Cortex of kidney (tissue), 1 donor: ENCODE measurements at places on chromosomes 7 and 10.

- DNase-seq = no peak
Measured at GRCh38 chr10:7491949-7492659, 81.3 kb upstream of the SFMBT2 start.

DNA sequence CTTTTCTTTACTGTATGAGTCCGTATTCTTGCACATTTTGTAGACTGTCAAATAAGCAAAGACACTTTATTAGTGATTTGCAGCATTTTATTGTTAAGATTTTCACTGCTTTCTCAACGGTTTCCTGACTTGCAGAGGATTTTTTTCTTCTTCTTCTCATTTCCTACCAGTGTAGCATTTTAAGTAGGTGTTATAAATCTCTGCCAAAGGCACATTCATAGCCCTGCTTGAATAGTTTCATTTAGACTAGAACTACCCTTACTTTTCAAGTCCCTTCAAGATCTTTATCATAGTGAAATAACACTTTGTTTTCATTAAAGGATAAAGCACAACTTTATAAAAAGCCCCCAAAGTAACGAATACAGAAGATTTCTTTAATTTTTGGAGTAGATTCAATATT is 271.4 kb downstream of the TSPAN12 start:
- DNase-seq = no peak

- no peak for DNase-seq
Measured at GRCh38 chr10:25280573-25280972, 105.8 kb downstream of the GPR158 start.

DNA sequence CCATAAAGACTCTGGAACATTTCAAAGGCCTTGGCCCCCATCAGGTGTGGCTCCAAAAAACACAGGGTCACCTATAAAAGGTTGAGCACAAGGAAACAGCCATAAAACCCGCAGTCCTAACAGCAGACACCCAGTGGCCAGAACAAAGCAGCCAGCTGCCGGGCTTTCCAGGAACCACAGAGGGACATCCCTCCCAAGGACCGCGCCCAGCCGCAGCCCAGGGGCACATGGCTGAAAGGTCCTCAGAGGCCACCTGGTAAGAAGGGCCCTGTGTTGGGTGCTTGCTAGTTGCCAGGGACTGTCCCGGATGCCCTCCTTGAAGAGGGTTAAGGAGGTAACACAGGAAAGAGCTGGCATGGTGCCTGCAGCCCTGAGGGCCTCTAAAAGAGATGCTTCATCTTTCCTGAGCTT is 32.7 kb downstream of the KCNMA1 start:
- no peak for DNase-seq

DNA sequence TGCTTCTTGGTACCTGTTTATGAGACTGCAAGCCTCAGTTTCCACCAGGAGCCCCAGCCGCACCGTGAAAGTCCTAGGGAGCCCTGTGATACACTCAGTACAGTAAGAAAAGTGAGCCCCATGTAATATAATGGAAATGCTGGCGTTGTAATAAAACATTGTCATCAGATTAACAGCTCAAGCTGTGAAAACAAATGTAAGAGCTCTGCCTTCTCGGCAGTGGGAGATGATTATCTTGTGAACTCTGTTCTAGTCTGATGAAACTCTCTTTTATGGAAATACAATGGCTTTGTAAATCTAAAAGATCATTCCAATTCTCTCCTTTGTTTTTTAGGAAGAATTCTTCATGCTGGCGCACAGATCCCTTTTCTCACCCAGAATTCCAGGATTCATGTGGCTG is 299.9 kb downstream of the ABCA13 start:
- no peak for DNase-seq

- DNase-seq = no peak
Measured at GRCh38 chr7:8386926-8387550, 46.4 kb upstream of the NXPH1 start.

- DNase-seq = no peak
Measured at GRCh38 chr10:62377026-62377415, 2.9 kb downstream of the ZNF365 start.

DNA sequence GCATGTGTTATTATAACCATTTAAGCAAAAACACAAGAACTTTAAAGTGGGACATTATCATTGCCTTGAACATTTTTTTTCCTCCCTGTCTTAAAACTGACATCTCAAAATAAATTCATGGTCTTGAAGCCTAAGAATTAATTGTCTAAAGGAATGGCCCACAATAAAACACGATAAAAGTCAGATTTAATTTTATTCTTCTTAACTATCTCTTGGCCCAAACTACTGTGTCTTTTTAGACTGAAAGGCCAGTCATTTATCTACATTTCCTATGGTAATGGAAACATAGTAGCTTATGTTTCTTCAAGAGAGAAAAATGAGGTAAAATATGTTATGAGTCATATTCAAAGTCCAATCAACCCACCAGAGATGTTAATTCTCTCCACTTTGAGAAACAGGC is 24.4 kb upstream of the ETV1 start:
- no peak for DNase-seq

- no peak for DNase-seq
Measured at GRCh38 chr7:127893547-127893946, 137.7 kb downstream of the LRRC4 start.

DNA sequence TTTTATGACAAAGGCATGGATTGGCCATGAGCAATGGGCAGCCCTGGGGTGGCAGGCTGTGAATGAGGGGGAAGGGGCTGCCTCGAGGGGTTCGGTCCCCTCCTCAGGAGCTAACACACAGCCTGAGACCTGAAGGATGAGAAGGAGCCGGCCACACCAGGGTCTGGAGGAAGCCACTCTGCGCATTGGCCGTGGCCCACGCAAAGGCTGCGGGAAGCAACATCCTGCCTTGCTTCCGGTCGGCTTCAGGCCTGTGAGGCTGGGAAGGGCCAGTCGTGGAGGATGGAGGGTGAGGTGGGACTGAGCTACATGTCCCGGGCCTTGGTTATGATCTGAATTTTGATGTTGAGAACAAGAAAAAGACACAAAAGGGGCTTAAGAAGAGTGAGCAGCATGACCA is 49.4 kb downstream of the RGS10 start:
- no peak for DNase-seq

DNA sequence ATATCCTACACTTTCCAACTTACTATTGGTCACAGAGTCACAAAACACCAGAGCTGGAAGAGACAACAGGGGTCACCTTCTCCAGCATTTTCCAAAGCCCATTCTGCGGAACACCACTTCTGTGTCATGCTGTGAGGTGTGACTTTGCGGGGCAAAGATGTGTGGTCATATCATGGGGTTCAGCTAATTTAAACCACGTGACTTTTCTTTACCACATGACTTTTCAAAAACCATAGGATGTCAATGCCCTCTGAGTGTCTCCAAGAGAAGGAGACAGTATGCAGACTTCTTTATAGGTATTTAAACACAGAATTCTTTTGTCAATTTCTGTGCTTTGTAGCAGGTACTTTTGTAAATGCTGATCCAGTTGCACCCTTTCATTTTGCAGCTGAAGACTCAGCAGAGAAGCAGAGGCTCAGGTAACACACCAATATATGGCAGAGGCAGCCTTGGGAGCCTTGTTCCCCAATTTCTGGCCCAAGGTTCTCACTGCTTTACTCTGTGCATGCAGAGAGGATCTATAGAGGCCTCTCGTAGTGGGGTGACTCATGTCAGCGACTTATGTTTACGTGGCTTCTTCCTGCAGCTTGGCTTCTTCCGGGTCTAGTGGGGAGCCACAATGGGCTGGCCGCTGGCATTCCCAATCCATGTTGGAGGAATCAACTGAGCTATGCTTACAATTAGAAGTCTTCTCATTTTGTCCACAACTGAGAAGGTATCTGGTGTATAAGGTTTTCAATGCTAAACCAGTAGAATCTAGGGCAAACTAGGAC is 104.0 kb upstream of the RHOBTB1 start:
- DNase-seq = no peak

DNA sequence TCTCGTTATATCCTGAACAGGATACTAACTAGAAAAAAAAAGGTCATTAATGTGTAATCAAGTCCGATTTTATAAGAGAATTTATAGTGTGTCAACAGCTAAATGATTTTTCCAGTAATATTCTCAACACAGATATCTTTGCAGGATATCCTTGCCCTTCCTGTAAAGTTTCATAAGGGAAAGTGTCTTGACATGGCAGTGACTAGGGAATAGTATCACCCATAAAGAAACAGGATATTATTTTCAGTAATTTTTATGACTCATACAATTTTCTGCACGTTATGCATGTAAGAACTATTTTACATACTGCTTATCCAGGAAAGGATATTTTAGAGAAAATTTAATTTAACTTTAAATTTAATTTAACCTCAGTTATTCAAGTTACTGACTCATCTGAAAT is 19.5 kb upstream of the PNLIP start:
- no peak for DNase-seq

- no peak for DNase-seq
Measured at GRCh38 chr10:70448236-70448635, 6.8 kb upstream of the NODAL start.

DNA sequence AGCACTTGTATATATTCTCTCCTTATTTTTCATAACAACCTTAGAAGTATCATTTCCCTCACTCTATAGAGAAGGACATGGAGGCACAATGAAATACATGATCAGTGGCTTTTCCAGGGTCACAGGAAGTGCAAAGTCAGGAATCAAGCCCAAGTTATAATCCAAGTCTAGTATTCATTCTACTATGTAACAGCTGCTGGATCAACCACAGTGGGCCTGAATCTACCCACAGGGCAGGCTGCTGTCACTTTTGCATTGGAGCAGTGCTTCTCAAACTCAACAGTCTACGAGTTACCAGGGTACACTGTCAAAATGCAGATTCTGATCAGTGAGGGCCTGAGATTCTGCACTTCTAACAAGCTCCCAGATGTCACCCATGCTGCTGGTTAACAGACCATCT is 18.3 kb downstream of the ZDHHC16 start:
- DNase-seq = no peak

DNA sequence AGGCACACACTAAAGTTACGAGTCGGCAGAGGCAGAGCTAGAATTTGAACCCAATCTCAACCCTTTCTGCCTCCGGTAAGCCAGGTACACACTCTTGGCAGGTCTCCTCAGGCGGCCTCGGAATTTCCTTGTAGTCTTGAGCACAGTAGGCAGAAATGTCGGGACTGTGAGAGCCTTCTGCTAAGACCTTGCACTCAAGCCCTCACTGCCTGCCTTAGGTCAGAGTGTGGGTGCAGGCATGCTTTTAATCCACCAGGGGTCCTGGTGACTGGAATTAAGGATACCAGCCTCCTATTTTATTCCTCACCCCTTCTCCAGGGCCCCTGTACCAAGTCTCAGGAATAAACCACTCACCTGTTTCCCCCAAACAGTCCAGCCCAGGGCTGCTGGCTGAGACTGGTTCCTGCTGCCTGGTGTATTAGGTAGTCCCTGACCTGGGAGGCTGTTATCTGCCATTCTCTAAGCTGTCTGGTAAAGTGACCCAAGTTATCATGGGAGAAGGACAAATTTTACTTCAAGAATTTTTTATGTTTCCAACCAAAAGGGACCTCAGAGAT is 855 bp downstream of the ATP6V1F start:
- no peak for DNase-seq

DNA sequence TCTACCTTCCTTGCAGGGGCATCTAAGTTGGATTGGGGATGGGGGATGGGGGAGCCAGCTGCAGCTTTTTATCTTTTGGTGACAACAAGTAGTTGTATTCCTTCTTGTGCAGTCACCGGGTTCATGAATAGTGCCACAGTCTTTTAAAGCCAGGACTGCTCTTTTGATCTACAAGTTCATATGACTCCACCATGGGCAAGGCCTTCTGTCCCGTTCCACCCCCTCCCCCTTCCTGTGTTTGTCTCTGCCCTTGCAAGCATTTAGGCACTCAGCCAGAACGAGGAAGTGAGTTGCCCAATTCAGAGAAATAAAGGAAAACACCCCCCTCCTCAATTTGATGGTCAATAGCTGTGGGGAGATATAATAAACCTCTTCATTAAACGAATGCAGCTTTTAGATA is 44.8 kb upstream of the EGR2 start:
- no peak for DNase-seq

DNA sequence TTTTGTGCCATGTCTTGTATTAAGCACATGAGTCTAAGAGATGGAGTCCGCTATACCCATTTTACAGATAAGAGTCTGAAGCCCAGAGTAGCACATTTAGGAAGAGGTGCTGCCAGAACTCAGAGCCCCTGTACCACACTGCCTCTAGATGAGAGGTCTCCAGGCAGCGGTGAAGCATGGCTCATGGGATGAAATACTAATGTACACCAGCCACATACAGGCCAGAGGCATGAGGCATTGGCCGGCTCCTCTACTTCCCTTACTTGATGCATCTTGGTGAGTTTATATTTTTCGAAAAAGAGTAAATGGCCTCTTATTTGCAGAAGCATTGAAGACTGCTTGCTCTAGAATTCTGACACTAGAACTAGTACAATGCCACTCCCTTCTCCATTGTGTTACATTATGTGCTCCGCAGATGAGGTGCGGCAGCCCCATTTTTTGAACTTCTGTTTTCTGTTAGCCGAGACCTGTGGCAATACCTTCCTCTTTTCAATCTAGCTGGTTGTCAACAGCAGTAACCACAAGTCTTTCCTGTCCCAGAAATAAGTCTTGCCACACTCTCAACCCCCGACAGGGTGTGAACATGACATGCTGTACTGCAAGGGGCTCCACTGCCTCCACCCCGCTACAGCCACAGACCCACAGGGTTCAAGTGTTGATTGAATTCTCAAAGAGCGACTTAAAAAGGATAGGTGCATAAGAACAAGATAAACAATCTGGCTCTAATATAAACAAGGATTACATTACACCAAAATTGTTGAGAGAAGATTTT is 145.3 kb downstream of the CELF2 start:
- no peak for DNase-seq

- no peak for DNase-seq
Measured at GRCh38 chr7:131225619-131226513, 101.8 kb upstream of the MKLN1 start.

GRCh38 chr10:58735087-58735486 is 222.4 kb downstream of the BICC1 start:
- no peak for DNase-seq
